Islet precursor cell (in vitro differentiated cells): ENCODE measurements at places on chromosomes 6 and 20.
A peak's percentile ranks its signal among the peaks of the same experiment; 100 is the strongest.

- peak; percentile 82 for DNase-seq
Observed at GRCh38 chr20:53621482-53622246, 28.0 kb upstream of the ZNF217 start.

DNA sequence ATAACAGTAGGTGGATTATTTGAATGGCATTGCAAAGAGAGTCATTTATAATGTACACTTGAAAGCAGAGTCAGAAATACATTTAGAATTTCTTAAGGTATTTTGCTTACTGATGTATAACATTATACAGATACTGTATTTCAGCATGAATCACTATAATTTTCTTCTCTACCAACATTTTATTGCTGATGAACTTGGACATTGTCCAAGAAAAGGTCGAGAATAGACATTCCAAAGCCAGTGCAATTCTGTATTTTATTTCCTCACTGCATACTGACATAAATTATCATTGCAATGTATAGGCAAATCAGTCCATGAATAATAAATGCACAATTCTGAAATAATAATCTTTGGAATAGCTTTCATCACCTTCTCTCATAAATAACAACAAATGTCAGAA, 1420.0 kb upstream of the EYS start:
- no peak for DNase-seq

DNA sequence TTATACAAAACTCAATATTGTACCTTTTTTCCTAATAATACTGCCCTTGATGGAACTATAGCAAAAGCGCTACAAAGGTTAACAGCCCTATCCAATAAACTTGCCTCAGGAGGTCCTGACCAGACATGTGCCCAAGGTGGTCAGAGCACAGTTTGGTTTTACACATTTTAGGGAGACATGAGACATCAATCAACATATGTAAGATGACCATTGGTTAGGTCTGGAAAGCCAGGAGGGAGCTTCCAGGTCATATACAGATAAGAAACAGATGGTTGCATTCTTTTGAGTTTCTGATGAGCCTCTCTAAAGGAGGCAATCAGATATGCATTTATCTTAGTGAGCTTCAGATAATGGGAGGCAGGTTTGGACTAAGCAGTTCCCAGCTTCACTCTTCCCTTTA, 91.6 kb downstream of the PLG start:
- no peak for DNase-seq

DNA sequence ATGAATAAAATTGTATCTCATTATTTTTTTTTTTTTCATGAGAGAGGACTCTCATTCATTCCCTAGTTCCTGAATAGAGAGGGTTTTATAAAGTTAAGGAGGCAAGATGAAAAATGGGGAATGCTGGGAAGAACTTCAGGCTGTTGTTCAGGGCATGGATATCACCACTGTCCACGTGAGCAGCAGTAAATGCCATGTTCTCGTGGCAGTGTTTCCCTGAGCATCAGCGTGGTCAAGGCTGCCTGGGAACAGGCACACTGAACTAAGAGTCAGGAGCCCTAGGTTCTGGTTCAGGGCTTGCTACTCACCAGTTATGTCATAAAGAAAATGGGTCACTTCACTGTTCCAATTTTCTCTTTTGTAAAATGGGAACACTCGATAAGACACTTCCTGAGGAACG, 93.2 kb downstream of the MAN1A1 start:
- no peak for DNase-seq

GRCh38 chr6:138673346-138674014, 100.1 kb upstream of the CCDC28A start:
- no peak for DNase-seq

GRCh38 chr6:34515473-34516387, 40.4 kb downstream of the SPDEF start:
- DNase-seq = no peak

DNA sequence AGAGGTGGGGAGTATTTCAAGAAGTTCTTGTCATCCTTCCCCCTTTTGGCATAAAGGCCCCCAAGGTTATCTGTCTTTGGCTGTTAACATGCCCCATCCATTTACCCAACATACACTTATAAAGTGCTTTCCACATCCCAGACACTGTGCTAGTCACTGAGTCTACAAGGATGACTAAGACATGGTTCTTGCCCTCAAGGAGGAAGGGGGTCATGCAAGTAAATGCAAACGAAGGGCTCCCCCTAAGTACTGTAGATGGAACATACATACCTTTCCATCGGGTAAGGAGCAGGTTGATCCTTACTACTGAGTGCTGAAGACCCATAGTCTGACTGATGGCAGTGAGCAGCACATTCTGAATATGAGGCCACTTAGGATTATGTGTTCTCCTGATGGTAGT, 38.3 kb downstream of the HECA start:
- DNase-seq = no peak

DNA sequence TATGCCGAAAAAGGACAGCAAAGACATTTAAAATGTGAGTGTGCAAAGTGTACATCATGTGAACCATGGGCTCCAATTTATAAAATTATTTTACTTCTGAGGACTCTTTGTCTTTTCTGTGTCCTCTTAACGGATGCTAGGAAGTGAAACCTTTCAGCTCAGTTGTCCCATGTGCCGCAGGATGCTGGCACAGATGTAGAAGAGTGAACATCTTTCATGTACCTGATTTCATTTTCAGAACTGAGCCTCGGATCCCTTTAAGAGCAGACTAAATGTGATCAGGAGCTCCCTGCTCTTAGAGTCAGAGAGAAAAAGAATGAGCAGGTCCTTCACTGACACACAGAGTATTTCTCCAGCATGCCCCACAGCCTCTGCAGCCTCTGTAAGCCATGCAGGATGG, 27.6 kb upstream of the FUCA2 start:
- no peak for DNase-seq

DNA sequence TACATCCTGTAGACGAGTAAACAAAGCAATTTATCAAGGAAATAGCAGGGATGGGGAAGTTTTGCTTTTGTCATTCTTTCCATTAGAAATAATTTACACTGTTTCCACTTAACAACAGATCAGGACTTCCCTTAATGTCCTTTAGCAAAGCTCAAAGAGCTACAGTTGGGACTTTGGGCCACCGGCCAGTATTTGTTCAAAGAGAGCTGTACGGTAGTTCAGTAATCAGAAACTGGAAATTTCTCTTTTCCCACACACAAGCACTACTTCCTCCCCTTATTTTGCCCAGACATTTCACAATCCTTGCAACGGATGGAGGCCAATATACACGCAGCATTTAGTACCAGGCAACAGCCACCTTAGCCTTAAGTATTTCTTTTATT, 12.1 kb upstream of the HINT3 start:
- no peak for DNase-seq

DNA sequence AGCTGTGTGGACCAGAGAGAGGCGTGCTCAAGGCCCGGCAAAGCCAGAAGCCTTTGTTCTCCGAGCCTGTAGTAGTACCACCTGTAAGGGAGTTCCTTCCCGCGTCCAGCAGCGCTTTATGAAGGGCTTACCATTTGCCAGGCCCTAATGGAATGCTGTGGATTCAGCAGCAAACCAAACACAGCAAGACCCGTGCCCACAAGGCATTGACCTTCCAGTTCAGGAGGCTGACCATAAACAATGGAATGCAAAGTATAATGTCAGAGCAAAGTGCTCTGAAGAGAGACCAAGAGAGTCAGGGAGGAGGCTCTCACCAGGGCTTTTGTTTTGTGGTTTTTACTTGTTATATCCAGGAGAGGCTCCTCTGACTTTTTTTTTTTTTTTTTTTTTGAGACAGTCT, 209.8 kb downstream of the ZMYND8 start:
- peak; percentile 96 for DNase-seq

DNA sequence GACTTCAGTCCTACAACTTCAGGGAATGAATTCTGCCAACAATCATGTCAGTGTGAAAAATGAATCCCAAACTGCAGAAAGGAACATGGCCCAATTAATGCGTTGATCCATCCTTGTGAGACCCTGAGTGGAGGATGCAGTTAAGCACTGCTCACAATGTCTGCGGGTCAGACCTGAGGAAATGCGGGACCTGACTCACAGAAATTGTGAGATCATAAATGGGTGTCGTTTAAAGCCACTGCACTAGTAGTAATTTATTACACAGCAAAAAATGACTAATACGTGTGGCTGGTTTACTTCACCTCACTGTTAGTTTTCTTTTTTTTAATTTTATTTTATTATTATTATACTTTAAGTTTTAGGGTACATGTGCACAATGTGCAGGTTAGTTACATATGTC, 505.0 kb downstream of the PRKN start:
- no peak for DNase-seq

GRCh38 chr20:59825944-59826759, 107.3 kb downstream of the SYCP2 start:
- DNase-seq = peak; percentile 49

DNA sequence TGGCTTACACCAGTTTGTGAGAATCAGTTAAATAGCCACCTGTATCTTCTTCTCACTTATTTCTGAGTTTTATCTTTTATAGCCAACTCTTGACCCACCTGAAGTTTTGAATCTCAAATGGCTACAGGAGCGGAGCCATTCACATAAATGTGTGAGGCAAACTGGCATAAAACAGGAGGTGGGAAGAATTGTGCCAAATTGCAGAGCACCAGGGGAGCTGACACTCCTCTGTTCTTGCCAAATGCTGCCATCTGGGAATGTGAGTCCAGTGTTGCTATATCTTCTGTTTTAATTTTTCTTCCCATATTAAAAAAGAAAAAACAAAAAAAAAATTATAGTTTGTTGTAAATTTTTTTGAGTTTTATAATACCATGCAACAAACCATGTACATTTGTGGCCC, 17.0 kb upstream of the RNF146 start:
- DNase-seq = no peak

- DNase-seq = no peak
Observed at GRCh38 chr6:139137706-139138105, 2.8 kb downstream of the HECA start.

GRCh38 chr6:159572439-159573110, 120.5 kb downstream of the SOD2 start:
- no peak for DNase-seq

- no peak for DNase-seq
Observed at GRCh38 chr20:52433326-52434040, 241.9 kb upstream of the ZFP64 start.

DNA sequence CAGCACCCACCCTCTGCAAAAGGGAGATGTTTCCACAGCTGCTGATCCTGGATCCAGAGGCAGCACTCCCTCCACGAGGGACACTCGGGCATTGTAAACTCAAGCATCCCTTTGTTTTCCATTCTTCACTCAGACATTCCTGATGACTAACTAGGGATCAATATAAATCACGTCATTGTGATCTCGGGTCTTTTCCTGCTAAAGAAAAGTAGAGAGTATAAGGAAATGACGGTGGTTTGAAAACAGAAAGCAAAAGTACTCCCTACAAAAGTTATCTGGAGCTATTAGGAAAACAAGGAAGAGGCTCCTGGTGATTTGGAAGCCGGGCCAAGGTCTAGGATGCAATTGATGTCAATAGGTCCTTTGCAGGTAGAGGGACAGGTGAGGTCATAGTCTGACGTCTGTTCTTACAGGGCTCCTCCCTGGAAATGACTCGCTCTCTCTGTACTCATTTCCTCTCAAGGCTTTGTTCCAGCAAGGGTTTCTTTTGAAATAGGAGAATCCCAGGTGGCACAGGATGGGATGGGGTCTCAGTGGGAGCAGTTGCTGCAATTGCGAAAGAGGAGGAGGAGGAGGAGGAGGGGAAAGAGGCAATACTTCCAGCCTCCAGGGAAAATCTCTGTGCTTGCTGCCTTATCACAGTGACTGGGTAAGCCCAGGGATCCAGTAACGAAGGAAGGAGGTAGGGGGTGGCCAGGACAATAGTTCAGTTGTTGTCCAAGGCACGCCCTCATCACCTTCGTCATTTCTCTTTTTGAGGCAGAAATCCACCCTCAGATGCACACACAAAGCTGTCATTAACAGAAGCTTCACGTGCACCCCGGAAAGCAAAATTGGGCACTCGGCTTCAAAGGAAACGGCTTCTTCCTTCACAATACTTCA, 222.8 kb downstream of the LY86 start:
- peak; percentile 94 for DNase-seq

GRCh38 chr6:155316419-155316818, 2.1 kb upstream of the TFB1M start:
- no peak for DNase-seq

GRCh38 chr6:21603082-21603952, 9.8 kb downstream of the SOX4 start:
- DNase-seq = no peak

DNA sequence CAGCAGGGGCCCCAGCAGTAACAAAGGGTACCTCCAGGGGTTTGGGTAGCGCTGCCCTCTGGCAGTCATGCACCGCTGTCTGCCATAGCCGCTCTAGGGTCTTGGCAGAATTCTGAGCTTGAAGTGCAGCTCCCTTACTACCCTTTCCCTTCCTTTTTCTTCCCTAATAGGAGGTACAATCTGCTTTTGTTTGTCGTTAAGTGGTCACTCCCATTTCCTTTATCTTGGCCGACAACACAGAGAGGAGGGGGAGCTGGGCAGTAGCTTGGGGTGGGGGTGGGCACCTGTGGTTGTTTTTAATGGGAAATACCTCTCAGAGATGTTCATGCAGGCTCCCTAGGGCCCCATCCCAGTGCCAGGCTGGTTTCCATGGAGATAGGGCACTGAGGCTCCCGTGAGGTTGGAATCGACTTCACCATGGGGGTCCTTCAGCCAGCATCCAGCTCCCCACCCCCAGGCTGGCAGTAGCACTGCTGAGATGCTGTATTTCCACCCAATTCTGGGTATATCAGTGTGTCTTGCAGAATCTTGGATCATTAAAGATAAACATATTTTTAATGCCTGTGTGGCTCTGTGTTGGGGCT, 18.6 kb downstream of the CCDC167 start:
- DNase-seq = no peak

GRCh38 chr6:53635322-53635721, 30.2 kb downstream of the KLHL31 start:
- no peak for DNase-seq

GRCh38 chr6:35468980-35469750, 964 bp downstream of the RPL10A start:
- no peak for DNase-seq

- DNase-seq = no peak
Observed at GRCh38 chr6:4271761-4272470, 136.5 kb upstream of the ECI2 start.

DNA sequence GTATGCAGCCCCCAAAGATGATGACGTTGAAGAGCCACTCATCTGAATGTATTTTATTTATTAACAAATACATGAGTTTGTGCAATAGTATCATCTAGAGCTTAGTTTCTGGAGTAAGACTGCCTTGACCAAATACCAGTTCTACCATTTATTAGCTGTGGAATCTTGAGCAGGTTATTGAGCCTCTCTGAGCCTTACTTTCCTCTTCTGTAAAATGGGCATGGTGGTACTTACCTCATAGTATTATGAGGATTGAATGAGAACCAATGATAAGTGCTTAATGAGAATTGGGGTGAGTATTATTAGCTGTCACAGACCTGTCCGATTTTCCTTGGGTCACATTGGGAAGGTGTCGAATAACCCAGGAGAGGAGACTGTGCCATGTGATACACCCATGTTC, 164.2 kb upstream of the RNF24 start:
- DNase-seq = no peak
